Esophagus muscularis mucosa (tissue), 4 donors: ENCODE measurements at places on chromosomes 5 and 9. TPM values are rescaled to one million over a fixed set of nuclear protein-coding genes. Genes with fewer than 3 reads are reported as not detected.

MCC gene
- 20.4 TPM for total RNA-seq

LIX1 gene
- 0.71 TPM for total RNA-seq

CYLC2 gene
- total RNA-seq: not detected

WDR55 gene
- total RNA-seq: 17.7 TPM

ADAMTSL2 gene
- 3.5 TPM for total RNA-seq

IFNA2 gene
- not detected for total RNA-seq

PELO gene
- 77.7 TPM for total RNA-seq

SEMA5A gene
- 2.1 TPM for total RNA-seq

LAMC3 gene
- total RNA-seq: 0.34 TPM

SAXO1 gene
- total RNA-seq: 0.11 TPM

FOXD4L3 gene
- total RNA-seq: not detected

FOXD4L6 gene
- total RNA-seq: not detected

FOXD4L4 gene
- not detected for total RNA-seq

NTRK2 gene
- total RNA-seq: 1.2 TPM

LRRC26 gene
- total RNA-seq: not detected

SETD9 gene
- 5.0 TPM for total RNA-seq

NUTM2G gene
- not detected for total RNA-seq
